ENCODE measurements at places on chromosomes 2 and 18. TPM values are rescaled to one million over a fixed set of nuclear protein-coding genes. Genes with fewer than 3 reads are reported as not detected.

The PPP1R1C gene
- total RNA-seq = not detected

The DHX57 gene
- 17.0 TPM for total RNA-seq

The SLC8A1 gene
- 1.9 TPM for total RNA-seq

The LBH gene
- total RNA-seq = 71.7 TPM

The RAB6D gene
- not detected for total RNA-seq

The SP140 gene
- 117 TPM for total RNA-seq

The KLHL41 gene
- total RNA-seq = not detected

The EN1 gene
- not detected for total RNA-seq

The IL18R1 gene
- total RNA-seq = 21.3 TPM

The CD8A gene
- 3.2 TPM for total RNA-seq

Data from T-helper 2 cell treated with Interferon-gamma antibody and Interleukin-4, amounts not matched to agents 100 ng/mL and 5 ng/mL, for 36 hours (primary cell).